ENCODE measurements at places on chromosomes 1 and 21.

DNA sequence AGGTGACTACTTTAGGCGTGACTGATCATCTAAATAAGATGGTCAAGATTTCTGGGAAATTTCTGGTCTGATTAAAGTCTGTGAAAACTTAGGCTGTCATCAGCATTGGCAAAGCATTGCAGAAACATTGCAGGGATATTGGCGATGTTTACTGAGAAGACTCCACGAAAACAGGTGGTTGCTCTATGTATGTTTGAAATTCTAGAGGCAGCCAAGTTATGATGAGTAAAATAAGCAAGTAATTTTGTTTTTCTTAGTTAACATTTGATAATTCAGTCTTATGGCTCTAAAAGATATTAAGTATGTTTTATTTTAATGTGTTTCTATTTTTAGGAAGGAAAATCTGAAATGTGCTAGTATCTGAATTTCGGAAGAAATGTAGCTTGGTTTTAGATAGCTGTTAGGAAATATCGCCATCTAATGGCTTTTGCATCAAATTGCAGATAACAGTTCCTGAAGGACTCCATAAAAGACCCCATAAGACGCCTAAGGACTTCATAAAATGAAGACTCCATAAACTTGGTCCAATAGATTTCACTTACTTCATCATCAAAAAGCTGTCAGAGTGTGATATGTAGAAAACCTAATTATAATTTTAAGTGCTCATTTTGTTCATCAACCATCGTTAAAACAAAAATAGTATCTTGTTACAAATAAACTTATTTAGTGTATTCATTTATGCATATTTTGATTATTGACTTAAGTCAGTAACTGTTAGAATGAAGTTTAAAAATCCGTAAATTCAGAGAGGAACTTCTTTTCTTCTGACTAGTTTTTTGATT is 344.6 kb downstream of the RYR2 start:
- no peak for DNase-seq

GRCh38 chr1:228465141-228465540 is 22.0 kb upstream of the RNF187 start:
- no peak for DNase-seq

DNA sequence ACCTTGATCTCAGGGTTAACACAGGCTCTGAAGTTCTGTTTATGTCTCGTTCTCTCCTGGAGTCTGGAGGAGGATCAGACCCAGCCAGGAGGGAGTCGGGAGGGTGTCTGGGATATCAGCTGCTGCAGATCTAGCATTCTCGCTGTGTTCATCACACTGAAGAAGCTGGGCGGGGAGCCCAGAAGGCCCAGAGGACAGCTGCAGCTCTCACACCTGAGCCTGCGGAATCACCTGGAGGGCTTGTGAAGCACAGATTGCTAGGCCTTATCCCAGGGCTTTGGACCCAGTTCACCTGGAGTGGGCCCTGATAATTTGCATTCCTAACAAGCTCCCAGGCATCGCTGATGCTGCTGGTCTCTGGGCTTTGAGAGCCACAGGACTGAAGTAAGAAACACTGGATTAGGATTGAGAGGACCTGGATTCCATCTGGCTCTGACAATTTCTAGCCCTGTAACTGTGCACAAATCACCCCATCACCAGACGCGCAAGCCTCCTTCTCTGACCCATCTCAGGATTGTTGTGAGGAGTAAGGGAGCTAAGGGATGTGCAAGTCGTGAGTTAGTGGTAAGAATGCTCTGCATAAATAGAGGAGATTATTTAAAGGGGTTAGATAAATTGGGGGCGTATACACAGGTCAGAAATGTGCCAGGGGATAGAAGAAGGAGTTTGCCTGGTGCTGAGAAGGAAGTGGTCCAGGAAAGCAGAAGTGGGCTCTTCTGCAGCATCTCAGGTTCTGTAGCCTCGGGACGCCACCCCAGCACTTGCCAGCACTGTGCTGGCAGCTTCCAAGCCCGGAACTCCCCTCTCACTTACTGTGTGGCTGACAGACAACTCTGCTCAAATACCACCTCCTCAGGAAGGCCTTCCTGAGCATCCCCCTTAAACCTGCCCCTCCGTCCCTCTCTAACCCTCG is 19.1 kb downstream of the ABCA4 start:
- no peak for DNase-seq

DNA sequence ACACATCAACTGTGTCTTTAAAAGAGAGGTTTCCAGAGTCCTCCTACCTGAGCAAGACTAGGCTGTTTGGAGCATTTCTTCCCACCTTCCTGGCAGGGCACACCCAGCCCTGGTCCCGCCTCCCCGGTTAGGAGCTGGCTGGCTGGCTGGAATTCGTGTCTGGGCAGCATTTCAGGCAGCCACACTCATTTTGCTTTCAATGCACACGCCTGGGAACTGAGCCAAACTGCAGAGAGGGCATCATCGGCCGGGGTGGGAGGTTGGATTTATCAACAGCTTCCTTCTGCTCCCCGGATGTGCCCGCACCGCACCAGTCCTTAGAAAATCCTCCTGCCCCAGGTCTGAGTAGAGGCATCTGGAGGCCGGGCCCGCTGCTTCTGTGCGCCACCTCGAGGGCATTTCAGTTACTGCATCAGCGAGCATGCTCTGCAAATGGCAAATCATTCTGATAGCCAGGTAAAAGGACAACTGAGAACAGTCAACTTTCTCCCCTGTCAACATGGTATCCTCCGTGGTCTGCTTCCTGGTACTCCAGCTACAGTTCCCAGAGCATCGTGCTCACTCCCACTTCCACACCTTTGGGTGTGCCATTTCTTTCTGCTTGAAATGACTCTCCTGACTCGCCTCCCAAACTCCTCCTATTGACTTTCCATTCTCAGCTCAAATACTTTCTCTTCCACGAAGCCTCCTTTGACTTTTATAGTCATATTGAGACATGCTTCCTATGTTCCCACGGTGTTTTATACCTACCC is 20.6 kb downstream of the TCEA3 start:
- peak; percentile 77 for DNase-seq

GRCh38 chr1:67335411-67335810 is 27.7 kb downstream of the IL12RB2 start:
- no peak for DNase-seq

DNA sequence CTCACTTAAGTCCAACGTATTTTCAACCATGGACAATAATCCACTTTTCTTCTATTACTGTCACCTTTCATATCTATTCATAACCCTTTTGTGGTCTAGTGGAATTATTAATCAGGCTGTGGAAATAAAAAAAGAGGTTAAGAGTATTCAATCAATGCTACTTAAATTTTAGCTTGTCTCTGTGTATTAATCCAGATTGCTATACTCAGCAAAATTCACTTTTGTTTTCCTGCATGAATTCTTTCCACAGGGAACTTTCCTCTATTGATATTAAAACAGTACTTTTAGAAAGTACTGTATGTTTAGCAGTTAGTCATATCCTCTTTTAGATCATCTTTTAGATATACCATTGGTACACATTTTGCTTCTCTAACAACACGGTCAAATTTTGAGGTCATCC is 1033.0 kb upstream of the ADGRL2 start:
- DNase-seq: no peak

DNA sequence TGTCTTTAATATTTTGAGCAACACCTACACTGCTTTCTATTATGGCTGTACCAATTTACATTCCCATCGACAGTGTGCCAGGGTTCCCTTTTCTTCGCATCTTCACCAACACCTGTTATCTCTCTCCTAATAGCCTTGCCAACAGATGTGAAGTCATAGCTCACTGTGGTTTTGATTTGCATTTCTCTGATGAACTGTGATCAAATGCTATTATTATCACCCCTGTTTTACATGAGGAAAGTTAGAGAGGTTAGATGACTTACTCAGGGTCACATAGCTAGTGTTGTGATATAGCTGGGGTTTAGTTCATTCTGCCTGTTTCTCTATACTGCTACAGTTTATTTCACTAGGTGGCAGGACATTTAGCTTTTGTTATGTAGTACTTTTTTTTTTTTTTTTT is 204.1 kb downstream of the FMN2 start:
- no peak for DNase-seq

- DNase-seq: no peak
Observed at GRCh38 chr1:211501711-211502400, 9.9 kb upstream of the RD3 start.

GRCh38 chr21:45740491-45741357 is 97.2 kb downstream of the PCBP3 start:
- DNase-seq: no peak

DNA sequence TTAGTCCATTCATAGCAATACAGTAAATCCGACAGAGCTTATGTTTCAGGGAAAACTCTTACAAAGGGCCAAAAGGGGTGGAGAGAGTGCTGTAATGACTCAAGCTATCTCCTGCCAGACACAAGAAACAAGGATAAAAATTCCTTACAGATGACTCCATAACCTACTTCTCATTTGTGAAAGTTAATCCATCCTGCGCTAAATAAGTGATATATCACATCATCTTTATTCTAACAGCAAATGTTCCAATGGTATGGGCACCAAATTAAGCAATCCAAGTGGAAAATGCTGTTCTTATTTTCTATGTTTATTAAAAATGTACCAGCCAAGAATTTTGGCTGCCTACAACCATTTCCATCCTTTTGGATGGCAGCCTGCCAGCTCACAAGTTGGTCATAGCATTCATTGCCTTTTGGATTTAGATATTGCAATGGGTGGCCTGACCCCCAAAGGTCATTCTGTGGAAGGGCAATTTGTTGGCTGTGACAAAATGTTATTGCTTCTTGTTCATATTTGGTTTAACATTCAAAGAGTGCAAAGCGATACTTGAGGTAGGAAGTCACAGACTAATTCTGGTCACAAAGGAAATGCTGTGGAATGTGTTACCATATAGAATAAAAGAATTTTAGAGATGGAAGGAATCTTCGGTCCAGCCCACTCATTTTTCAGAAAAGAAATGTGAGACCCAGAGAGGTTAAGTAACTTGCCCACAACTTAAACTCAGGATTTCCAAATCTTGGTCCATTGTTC is 2.8 kb upstream of the ENAH start:
- DNase-seq: no peak

Data from stimulated activated CD8-positive, alpha-beta memory T cell treated with anti-CD3 and anti-CD28 coated beads, Interleukin-7, amount 100 ng/mL, for 1 hour (primary cell).